A549 (cell line): ENCODE measurements at places on chromosomes 5 and 9.

DNA sequence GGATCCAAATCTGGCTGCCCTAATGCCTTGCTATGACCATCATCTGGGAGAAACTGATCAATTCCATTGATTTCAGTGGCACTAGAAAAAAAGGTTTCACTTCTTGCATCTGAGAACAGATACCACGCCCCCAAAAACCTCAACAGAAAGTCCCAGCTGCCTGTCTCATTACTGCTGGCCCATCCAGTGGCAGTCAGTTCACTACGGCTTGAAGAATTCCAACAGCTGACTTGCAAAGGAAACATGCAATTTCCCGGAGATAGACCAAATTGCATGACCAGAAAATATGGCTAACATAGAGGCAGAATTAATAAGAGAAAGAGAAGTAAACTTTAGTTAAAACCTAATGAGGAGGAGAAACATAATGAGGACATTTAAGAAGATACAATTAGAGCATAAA is 48.6 kb downstream of the UGCG start:
- DNase-seq: no peak

GRCh38 chr5:38426490-38426889 is 130.0 kb downstream of the LIFR start:
- DNase-seq: no peak

GRCh38 chr9:131880833-131881583 is 141.1 kb upstream of the RAPGEF1 start:
- DNase-seq: no peak

DNA sequence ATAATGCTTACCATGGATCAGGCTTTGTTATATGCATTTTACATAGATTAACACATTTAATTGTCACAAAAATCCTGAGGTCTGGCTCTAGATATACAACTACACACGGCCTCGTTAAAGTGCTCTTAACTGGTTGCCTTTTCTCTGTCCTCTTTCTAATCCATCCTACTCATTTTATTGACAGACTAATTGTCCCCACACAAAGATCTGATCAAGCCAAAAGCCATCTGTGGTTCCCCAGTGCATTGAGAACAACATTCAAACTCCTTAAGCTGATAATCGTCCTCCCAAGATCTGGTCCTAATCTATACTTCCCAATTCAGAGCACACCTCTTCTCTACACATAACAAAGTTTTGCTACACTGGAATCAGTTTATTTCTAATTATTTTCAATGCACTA is 23.9 kb upstream of the PPP2R2B start:
- DNase-seq: no peak

- DNase-seq: no peak
Measured at GRCh38 chr9:112558476-112558875, 71.8 kb downstream of the KIAA1958 start.

GRCh38 chr9:34139477-34140146 is 13.1 kb upstream of the DCAF12 start:
- DNase-seq: peak; percentile 36
